Activated B cell treated with CpG ODN at 0.5 μM for 24 hours (primary cell): ENCODE measurements at places on chromosomes 6 and 20.

DNA sequence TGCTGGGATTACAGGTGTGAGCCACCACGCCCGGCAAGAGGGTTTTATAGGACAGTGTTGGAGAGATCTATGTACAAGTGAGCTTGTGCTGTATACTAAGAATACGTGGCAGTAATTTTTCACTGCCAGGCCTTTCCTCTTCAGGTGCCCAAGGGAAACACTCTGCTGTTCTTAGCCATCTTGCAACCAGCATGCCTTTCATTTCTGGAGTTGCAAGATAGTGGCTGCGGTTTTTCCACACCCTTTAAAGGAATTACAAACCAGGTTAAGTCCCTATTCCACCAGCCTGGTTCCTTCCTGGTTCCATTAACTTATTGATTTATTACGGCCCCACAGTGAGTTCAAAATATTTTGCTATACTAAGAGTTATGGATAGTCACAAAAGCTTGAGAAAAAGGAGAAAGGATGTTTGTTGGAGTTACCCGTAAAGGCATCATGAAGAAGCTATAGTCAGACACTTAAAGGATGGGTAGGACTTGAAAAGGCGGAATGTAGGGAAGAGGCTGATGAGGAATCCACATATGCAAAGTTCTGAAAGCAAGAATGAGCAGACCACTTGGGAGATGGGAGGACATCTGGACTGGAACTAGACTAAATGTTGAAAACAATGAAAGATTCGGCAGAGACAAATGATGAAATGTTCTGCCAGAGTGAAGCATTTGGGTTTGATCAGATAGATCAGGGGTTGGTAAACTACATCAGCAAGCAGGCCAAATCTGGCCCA lies 61.4 kb upstream of the ASIP start:
- no peak for DNase-seq

- DNase-seq = no peak
These were observed 146.8 kb downstream of the CDC5L start for GRCh38 chr6:44534291-44534690.

GRCh38 chr20:47957135-47957534 lies 171.9 kb upstream of the SULF2 start:
- DNase-seq = no peak

DNA sequence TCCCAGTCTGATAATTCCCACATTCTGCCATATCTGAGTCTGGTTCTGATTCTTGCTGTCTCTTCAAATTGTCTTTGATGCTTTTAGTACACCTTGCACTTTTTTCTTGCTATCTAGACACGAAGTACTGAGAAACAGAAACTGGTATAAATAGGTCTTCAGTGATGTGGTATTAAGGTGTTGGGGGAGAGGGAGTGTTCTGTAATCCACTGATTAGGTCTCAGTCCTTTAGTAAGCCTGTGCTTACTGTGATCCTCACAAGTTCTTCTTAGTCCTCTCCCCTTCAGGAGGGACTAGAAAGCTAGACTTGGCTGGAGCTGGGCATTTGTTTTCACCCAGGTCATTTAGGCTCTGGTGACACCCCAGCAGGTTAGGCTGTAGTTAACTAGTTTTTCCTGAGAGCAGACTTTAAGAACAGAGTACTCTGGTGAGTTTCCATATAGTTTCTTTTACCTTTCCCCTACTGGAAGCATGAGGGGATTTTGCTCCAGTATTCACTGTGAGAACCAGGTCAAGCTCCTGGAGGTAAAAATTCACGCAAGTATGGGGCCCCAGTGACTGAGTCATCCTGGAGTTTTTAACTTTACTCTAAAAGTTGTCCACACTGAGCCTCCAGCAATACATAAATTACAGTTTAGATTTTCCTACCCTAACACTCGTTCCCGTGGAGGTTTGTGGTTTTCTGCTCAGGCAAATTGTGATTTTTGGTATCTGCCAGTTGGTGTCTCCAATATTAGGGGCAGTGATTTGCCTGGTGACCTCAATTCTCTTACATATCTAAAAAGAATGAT lies 154.6 kb downstream of the CDKAL1 start:
- DNase-seq = no peak
